Breast epithelium (tissue), 4 donors: ENCODE measurements at places on chromosomes 6 and 20. TPM values are rescaled to one million over a fixed set of nuclear protein-coding genes. Genes with fewer than 3 reads are reported as not detected.
A peak's percentile ranks its signal among the peaks of the same experiment; 100 is the strongest.

DNA sequence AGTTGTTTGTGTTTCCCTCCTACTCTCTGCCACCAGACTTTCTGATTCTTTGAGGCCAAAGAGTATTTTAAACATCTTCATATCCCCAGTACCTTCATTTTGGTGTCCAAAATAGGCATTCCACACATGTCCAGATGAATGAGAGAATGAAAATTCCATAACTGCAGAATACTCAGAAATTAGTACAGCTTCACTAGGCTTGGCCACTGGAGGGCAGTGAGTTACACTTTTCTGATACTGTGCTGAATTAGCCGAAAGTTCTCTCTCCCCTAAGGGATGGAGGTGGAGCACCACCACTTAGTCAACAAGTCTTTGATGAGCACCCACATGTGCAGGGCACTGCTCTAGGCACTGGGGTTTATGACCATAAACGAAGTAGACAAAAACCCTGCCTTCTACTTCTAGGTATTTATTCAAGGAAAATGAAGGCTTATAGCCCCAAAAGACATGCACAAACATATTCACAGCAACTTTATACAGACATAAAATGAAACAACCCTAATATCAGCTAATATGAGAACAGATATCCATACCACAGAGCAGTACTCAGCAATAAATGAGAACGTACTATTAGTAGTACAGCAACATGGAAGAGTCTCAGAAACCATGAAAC lies 46.1 kb upstream of the TMEM217 start:
- DNase-seq, result no peak

- no peak for DNase-seq
Measured at GRCh38 chr6:149445573-149445972, 39.2 kb downstream of the ZC3H12D start.

GRCh38 chr6:82908661-82909060 lies 157.0 kb downstream of the UBE3D start:
- DNase-seq, result no peak

DNA sequence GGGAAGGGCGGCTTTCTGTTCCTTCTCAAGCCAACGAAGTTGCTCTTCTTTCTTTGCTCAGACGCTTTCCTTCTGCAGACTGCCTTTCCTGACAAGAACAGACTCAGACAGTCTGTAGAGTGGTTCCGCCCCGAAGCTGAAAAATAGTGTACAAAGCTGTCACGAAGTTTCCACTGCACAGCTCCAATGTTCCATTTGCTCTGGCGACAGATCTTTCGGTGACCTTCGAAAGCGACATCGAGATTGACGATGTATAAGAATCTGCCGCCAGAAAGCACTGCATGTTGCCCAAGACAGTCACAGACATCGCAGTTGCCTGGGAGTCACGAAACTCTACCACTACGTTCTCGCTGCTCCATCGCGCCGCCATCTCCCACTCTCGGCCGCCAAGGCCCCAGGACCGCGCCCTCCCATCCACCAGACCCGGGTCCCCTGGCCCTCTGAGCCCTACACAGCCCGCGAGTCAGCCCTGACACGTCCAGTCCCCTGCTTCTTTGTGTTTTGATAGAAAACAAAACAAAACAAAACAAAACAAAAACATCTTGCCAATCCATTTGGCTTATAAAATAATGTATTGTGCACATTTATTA lies 42.1 kb upstream of the ZNF184 start:
- no peak for DNase-seq

GRCh38 chr6:159973951-159974350 lies 5.1 kb downstream of the IGF2R start:
- DNase-seq, result no peak

GRCh38 chr6:152063170-152063921 lies 255.9 kb downstream of the ESR1 start:
- DNase-seq, result no peak

- DNase-seq, result no peak
Measured at GRCh38 chr20:23881371-23881770, 1.8 kb upstream of the CST5 start.

- DNase-seq, result no peak
Measured at GRCh38 chr20:33601861-33602260, 60.3 kb upstream of the C20orf144 start.

DNA sequence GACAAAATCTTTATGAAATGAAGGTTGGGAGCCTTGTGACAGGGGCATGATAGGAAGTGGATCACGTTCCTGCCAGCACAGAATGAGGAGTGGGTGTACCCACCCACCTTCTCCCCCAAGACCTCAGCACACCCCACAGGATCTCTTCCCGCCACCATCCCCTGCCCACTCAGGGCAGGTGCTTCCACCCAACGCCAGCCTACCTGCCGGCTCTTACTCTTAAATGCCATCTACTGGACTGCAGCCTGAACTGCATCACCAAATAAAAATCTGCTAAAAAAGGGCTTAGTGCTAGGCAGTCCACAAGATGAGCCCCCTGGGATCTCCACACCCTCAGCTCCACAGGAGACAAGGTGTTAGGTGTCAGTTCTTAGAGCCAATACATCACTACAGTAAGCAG lies 20.6 kb downstream of the DTNBP1 start:
- no peak for DNase-seq

DNA sequence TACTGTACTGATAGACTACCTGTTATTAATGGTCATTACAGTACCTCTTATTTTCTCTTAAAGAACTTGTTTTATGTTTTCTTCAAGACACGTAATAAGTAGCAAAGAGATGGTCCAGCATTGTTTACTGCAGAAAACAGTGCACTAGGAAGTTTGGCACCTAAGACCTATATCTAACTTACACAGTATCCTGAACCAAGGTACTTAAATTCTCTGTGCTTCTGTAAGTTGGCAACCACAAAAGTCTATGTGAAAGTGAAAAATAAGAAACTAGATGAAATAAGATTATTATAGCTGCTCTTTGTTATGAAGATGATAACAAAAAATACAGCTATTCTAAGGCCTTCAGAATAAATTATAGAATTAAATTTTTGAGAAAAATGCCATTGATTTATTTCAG lies 411.7 kb upstream of the SOX4 start:
- DNase-seq, result no peak

DNA sequence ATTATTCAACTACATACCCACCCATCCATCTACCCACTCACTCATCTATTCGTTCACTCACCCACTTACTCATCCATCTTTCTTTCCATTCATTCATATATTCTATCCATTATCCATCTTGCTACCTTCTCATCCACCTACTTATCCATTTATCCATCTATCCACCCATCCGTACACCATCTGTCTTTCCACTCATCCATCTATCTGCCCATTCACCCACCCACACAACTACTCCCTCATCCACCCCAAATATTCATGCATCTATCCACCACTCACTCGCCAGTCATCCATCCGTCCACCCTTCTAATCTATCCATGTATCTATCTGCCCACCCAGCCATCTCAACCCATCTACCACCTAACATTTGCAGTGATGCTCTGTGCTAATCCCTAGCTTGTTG lies 13.6 kb upstream of the KCNB1 start:
- DNase-seq, result no peak

DNA sequence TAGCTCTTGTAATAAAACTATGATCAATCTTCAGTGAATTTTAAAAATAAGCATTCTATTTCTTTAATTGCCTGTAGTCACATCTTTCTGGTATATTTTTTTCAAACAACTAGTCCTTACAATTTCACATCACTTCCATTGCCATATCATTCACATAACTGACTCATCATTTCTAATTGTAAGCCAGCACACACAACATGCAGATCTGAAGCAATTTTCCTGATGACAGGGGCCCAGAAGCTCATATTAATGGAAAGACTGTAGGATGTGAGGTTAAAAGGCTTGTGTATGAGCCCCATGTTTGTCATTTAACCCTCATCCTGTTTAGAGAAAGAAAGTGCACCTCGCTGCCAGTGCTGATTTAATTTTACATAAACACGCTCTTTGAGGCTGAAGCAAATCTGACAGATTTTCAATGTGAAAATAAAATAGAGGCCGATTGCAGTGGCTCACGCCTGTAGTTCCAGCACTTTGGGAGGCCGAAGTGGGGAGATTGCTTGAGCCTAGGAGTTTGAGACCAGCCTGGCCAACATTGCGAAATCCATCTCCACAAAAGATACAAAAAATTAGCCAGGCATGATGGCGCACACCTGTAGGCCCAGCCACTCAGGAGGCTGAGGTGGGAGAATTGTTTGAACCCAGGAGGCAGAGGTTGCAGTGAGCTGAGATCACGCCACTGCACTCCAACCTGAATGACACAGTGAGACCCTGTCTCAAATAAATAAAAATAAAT lies 40.1 kb upstream of the LTV1 start:
- no peak for DNase-seq

DNA sequence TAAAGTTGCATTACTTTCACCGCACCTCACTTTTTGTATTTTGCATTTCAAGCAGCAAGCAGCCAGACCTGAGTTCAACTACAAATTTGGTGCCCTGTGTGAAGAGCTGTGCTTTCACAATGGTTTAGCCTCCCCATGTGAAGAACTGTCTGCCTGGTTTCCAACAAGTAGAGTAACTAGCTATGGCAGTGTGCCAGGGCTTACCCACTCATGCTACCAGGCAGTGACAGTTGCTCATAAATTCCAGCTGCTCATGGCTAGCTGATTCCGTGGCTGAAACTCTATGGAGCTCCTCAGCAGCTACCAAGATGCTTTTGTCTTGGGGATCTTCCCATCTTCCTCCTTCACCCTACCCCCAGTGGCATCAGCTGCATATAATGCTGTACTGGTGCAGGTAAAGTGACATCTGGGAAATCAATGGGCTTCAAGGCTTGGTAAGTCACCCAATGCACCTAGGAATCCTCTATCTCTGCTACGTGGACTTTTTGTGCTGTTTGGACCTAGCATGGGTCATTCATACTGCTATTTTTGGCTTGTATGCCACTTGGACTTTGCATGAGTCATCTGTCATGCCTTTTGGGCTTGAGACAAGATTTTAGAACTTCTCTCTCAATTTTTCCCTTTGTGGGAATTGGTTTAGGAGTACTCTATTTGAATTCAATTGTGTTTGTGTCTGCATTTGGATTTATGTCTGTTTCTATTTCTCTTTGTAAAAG lies 176.5 kb upstream of the GJE1 start:
- DNase-seq, result no peak

DNA sequence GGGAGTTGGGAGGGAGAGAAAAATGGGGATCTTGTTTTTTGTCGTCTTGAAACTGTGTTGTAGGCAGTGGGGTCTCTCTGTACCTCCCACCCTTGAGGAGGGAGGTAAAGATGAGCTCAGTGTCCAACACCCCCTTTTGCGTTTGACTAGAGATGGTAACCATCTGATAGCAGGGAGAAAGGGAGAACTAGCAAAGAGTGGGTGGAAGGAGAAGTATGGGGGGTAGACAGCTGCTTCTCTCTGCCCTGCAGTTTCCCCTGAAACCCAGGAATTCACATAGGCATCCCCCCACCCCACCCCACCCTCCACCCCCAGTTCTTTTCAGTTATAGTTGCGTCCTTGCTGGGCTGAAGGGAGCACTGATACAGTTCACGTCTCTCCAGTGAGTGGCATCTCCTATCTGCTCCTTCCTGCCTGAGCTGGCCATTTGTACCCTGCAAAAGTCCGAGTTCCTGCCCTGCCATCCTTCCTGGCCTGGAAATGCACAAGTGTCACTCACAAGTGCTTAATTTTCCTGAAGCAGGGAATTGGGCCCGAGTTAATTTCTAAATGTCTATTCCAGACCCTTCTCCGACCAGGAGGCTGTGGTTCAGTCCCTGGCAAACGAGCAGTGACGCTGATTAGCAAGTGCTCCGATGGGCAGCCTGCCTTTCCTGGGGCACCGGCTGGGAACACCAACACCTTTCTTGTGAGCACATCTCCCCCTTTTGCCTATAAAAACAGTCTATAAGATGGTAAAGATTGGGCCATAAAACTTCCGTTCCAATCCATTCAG lies 1.5 kb downstream of the SIRPA start:
- no peak for DNase-seq

DNA sequence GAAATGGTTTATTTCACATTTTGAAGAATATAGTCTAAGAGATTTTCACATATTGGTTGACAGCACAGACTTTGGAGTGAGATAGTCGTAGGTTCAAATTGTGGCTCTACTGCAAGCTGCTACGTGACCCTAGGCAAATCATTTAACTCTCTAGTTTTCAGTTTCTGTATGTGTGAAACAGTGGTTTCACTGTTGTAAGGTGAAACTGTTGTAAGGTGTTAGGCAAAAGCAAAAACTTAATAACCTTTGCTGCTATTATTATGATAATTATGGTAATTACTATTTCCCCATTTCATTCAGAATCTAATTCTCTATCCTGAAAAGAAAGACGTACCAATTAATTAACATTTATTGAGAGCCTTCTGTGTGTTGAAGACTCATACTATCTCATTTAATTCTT lies 144.2 kb downstream of the REV3L start:
- no peak for DNase-seq

- no peak for DNase-seq
Measured at GRCh38 chr6:161444464-161444863, 170.6 kb upstream of the AGPAT4 start.

DNA sequence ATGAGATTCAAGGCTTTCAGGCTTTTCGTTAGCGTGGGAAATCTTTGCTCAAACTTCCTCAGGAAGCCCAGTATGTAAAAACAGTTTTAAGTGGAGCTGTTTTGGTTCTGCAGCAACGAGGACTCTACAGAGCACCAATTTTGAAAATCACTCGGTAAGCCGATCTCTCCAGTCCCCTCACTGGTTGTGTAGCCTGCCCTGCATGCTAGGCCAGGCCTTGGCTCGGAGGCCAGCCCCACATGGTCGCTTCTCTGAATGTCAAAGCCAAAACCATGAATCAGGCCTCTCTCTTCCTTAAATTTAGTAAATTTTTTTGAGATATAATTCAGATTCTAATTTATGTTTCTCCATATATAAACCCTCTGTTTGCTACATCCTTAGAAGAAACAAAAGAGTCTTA lies 108.0 kb downstream of the CHD6 start:
- DNase-seq, result no peak

DNA sequence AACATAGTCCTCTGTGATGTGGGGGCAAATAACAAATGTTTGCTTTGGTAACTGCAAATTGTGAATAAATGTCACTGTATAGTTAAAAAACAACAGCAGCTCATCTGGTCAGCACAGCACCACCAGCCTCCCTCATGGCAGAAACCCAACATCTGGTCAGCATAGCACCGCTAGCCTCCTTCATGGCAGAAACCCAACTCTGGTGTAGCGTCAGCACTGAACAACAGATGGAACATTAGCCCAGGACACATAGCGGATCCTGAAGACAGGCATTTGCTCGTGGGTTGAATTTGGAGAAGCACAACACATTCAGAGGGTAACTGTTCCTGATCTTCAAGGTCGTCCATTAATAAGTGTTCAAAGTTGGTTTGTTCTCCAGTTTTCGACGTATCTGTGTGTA lies 265.9 kb downstream of the DLL1 start:
- peak; percentile 48 for DNase-seq

- DNase-seq, result no peak
Measured at GRCh38 chr6:14448246-14448645, 330.7 kb downstream of the CD83 start.

RTF2 gene
- 66.3 TPM for total RNA-seq

C2 gene
- 54.2 TPM for total RNA-seq

RIMS1 gene
- total RNA-seq, result 2.6 TPM

MLIP gene
- not detected for total RNA-seq

COL11A2 gene
- total RNA-seq, result 0.32 TPM
